ENCODE measurements at places on chromosomes 5 and 9.

GRCh38 chr9:18534611-18535010 is 60.7 kb downstream of the ADAMTSL1 start:
- DNase-seq = no peak

GRCh38 chr5:165015126-165015525 is 1509.7 kb downstream of the MAT2B start:
- DNase-seq = no peak

DNA sequence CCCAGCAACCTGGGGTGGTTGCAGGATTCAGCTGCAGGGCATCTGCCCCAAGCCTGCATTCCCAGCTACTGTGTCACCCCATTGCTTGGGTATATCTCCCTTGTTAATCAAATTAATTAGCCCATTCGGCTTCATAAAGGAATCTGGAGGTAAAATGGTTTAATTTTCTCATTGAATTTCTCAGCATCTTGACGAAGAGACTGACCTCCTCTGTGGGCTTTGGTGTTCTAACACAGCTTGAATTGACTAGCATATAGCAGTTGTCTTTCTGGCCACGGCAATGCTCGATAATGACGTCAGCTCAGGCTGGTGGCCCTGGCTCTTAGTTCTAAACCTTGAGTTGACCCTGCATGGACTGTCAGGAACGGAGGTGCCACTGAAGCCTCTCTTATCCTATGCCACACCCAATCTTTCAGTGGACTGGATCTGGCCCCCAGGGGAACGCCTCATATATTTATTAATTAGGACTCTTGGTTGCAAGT is 72.4 kb downstream of the MSX2 start:
- DNase-seq = no peak

DNA sequence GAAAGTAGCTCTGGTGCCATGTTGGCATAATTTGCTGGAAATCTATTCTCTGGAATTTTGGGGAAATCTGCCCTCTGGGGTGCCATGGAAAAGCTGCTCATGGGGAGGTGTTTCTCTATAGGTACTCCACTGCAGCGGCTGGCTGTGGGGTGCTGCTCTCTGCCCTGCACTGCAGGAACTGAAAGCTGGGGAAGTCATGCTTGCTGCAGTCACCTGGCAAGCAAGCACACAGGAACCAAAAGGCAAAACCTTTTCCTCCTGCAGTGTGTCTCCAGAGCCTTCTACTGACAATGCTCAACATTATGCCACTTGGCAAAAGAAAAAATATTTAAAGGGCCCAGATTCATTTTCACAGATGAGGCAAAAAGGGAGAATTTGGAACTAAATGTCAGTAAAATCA is 25.8 kb upstream of the CARNMT1 start:
- DNase-seq = no peak

DNA sequence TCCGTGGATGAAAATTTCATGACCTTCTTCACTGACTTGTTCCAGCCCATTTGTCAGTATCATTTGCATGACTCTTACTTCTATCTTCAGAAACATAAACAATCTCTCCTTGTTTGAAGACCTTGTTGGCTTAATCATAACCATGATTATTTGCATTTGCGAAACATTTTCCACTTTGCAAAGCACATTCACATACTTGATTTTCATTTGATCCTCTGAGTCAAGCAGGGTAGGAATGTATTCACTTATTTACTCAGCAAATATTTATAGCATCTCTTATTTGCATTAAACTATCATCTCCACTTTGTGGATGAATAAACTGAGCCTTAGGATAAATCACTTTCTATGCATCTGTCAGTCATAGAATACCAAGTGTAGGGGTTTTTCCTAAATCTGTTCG is 343.0 kb upstream of the SGCD start:
- DNase-seq = no peak

DNA sequence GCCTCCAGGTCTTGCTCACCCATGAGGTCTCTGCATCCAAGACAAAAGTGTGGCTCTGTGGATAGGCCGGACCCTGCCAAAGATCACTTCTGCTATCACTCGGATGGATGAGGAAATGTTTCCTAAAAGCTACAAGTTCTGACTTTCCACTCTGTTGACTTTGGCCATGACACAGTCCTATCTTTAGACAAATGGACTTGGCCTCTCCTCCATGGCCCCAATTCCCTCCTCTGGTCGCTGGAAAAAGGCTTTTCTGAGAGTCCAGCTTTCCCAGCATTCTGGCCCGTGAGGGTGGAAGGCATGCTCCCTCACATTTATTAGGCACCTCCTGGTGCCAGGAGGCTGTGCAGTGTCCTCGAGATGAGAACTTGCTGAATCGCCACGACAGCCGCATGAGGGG is 83.1 kb downstream of the COL27A1 start:
- no peak for DNase-seq

GRCh38 chr9:133709015-133709611 is 29.0 kb downstream of the SARDH start:
- no peak for DNase-seq

GRCh38 chr9:21015995-21016394 is 15.4 kb downstream of the HACD4 start:
- no peak for DNase-seq

- no peak for DNase-seq
These were observed 153.9 kb upstream of the MEF2C start for GRCh38 chr5:89036704-89037489.
